Lung microvascular endothelial cell (primary cell): ENCODE measurements at places on chromosomes 7 and 10.
A peak's percentile ranks its signal among the peaks of the same experiment; 100 is the strongest.

GRCh38 chr10:29120216-29120615, 168.7 kb upstream of the LYZL1 start:
- no peak for DNase-seq

GRCh38 chr10:101776161-101776817, 375 bp upstream of the FGF8 start:
- DNase-seq, result no peak

DNA sequence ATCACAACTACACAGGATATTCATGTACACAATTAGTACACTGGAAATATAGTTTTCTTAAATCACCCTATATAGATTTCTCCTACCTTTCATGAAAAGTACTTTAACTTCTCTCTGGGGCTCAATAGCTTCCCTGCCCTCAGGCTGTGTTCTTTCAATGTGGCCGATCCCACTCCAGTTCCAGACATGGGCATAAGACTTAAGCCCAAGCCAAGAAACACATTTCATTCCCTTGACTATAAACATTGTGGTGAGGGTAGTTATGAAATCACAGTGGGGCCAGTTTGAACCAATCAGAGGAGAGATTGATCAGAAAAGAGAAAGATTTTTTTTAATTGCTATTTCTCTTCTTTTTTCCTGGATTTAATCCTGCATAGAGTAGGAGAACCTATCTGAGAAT, 904.6 kb upstream of the SORCS1 start:
- no peak for DNase-seq

DNA sequence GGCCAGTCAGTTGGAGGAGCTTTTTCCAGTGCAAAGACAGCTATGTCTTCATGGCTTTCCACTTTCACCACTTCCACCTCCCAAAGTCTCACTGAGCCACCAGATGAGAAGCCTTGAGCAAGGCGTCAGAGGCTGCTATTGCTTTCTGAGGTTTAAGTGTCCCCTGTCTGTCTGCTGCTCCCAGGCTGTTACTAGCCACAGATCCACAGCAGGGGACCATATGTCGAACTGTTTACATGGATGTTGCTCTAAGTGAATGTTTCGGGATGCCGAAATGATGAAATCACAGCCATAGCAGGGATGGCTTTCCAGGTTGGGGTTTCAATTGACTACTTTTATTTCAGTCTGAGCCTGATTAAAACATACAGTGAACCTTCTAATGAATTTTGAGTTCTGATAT, 88.5 kb downstream of the AVL9 start:
- DNase-seq, result no peak

- DNase-seq, result peak; percentile 36
Measured at GRCh38 chr7:105934572-105935185, 28.4 kb upstream of the CDHR3 start.

GRCh38 chr7:17502213-17503060, 204.0 kb downstream of the AHR start:
- DNase-seq, result no peak

DNA sequence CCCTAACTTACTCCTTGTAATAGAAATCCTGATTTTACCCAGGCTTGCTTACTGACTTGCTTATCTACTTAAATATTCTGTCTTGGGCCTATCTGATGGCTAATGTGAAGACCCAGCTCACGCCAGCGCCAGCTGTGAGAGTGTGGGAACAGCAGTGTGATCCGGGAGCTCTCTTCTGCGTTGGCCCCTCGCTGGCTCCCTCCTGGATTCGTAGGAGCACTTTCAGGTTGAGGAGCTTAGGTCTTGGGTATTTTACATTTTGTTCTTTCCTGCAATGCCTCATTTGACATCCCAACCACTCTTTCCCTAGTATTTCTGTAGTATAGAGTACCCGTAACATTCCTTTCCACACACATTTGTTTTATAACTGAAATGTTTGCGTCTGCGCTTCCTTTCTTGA, 51.7 kb downstream of the CREM start:
- no peak for DNase-seq

GRCh38 chr7:115230882-115231571, 309.1 kb downstream of the MDFIC start:
- peak; percentile 95 for DNase-seq

DNA sequence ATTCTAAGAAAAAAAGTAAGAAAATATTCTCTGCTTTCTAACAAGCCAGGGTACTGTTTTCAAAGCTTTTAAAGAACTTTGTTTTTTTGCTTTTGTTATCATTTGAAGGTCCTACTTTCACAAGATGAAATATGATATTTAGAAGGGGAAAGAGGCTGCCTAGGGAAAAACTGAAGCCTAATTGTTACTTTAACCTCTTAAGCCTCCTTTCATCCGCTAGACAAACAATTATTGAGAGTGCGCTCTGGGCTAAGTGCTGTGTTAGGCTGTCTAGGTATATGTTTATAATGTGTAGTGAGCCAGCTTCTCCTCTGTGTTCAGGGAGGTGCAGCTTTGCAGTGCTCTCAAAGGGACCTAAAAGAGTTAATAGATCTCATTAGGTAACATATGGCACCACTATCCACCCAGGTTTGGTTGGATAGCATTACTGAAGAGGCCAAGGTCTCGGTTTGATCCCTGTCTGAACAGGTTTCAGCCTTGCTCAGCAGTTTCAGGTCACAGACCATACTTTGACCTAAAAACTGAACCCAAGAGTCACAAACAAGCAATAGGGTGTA, 17.9 kb downstream of the PDK4 start:
- no peak for DNase-seq

GRCh38 chr7:70027867-70028266, 429.6 kb downstream of the AUTS2 start:
- no peak for DNase-seq

- no peak for DNase-seq
Measured at GRCh38 chr7:11613292-11613930, 218.6 kb downstream of the THSD7A start.

GRCh38 chr7:29304756-29305155, 110.2 kb downstream of the CHN2 start:
- DNase-seq, result peak; percentile 93
